ELR (cell line): ENCODE measurements at places on chromosomes 11 and 22.

DNA sequence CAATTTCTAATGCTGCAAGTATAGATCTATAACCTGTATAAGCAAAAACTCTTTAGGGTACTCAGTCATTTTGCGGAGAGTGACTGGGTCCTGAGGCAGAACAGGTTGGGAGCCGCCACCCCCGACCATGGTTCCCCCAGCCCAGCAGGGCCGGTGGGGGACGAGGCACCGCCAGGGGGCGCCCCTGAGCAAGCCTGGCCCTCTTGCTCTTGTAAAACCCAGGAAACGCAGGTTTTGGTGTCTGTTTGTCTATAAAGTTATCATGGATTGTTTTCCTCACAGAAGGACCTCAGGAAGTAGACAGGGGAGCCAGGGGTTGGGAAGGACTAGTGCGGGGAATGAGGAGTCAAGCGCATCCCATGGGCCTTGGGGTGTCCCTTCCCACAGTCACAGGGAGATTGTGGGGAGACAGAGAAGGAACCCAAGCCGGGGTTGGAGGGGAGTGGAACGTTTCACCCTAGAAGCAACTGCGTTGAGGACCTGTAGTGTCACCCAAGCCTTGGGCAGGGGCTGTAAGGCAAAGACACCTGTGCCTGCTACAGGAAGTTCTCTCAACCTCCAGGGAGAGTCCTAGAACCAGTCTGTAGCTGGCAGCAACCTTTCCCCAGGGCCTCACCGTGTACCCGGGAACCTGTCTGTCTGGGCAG lies 26.4 kb downstream of the KCTD17 start:
- DNase-seq = peak; percentile 61

DNA sequence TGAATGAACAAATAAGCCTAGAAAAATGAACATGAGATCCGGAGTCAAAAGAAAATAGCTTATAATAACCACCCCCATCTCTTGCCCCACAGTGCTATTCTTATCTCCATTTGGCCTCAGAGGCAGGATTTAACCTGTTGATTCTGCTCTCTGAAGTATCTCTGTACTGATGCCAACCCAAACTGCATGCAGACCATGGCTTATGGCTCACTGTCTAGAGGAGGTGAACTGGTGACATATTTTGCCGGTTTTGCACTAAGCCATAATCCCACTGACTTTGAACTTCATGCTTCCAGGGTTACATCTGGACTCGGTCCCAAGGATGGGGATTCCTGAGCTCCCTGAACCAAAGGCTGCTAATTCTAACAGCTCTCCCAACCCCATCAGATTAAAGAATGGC lies 397.1 kb downstream of the TENM4 start:
- no peak for DNase-seq

DNA sequence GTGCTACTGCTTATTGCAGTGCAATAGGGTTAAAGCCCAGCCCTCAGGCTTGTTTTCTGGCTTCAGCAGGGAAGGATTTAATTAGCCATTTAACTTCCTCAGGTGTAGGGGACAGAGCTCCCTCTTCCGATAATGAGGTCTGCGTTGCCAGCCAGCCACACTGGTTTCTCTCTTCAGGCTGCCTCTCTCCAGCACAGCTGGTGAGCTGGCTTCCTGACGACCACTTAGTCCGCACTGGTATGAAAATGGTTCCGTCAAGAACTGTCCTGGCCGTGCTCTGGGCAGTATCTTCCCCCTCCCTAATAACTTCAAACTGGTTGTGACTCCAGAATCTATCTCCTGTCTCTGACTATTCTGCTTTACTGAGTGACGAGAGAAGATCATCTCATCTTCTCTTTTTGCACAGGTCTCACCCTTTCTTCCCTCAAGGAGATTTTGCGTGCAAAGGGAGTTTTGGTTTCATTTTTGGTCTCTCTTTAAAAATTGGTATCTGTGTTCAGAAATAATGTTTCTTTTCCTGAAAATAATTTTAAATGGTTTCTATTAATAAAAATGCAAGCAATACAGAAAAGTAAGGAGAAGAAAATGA lies 49.2 kb downstream of the CNTN5 start:
- peak; percentile 66 for DNase-seq

GRCh38 chr22:17576470-17576869 lies 13.2 kb downstream of the SLC25A18 start:
- peak; percentile 97 for DNase-seq

DNA sequence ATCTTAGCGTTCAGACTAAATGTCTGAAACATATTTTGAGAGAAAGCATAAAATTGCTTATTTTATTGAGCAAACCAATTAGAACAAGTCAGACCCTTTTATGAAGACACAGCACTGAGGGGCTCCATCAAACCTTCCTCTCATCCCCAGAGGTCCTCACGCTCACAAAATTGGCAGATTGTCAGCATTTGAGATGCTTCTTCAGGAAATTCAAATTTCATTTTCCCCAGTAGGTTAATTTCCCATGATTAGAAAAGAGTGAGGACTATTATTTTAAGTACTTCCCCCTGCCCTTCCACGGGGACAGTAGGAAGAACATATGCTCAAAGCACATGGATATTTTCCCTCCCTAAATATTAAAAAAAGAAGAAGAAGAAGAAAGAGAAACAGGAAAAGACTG lies 851.8 kb downstream of the BRD1 start:
- DNase-seq = no peak

GRCh38 chr11:96576383-96576782 lies 186.6 kb downstream of the JRKL start:
- no peak for DNase-seq

GRCh38 chr22:40610329-40610850 lies 26.1 kb downstream of the MRTFA start:
- no peak for DNase-seq

DNA sequence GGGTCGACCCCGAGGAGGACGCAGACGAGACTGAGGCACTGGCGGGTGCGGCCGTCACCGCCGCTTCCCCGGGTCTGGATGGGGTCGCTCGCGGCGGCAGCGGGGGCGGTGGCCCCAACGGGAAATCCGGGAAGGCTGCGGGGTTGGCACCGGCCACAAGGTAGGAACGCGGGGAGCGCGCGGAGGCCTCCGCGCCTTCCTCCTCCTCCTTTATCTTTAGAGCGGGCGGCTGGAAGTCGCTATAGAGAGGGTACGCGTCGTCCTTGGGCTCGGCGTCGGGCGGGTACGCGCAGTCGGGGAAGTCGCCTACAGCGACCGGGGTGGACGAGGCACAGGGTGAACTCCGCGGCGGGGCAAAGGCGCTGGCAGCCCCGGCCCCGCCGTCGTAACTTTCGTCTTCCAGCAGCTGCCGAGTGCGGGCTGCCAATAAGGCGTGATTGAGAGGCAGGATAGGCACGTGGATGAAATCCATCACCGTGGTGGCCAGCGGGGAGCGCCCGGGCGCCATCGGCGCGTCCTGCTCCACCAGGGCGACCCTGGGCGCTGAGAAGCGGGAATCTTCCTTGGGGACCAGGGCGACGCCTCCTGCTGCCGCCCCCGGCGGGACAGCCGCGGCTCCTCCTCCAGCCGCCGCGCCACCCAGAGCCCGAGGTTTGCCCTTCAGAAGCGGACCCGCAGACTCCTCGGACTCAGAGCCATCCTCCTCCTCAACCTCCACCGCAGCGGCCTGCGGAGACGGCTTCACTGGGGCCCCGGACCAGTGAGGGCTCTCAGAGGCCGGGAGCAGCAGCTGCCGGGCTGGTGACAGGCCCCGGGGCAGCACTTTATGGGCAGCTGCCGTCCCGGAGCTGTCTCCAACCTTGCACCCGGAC lies 1.7 kb downstream of the PGR start:
- DNase-seq = no peak

GRCh38 chr11:129418039-129418438 lies 42.4 kb downstream of the BARX2 start:
- DNase-seq = no peak

DNA sequence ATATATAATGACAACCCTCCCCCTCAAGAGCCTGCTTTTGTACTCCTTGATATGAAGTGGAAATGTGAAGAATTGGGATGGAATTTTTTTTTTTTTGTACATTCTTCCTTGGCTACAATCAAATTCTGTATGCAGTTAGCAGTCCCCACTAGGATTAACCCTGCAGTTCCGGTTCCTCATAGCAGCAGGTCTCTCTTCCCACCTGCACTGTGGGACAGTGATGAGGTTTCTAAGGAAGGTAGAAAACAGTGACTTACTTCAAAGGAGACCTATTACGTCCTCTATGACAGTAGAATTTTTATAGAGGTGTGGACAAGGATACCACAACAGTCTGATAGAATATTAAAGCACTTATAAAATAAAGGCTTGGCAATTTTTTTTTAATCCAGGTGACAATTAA lies 46.3 kb upstream of the ALKBH3 start:
- DNase-seq = no peak

- no peak for DNase-seq
These were observed 68.2 kb upstream of the SESN3 start for GRCh38 chr11:95299078-95299679.

- DNase-seq = no peak
These were observed 25.8 kb upstream of the FXYD6 start for GRCh38 chr11:117902001-117902845.

DNA sequence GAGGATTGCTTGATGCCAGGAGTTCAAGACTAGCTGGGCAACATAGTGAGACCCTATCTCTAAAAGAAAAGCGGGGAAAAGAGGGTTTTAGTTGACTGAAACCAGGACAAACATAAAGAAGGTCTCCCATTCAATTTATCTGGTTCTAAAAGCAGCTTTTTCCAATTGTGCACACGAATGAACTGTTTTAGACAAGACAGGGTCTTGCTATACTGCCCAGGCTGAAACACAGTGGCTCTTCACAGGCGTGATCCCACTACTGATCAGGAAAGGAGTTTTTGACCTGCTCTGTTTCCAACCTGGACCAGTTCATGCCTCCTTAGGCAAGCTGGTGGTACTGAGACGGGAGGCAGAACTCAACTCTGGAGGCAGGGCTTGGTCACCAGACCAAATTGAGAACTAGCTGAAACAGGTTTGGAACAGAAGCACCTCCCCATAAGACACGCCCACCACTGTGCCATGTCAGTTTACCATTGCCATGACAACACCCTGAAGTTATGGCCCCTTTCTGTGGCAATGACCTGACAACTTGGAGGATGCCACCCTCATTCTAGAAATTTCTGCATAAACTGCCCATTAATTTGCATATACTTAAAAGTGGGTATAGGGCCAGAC lies 2.8 kb upstream of the NUCB2 start:
- no peak for DNase-seq

- DNase-seq = no peak
These were observed 6.3 kb upstream of the NDUFV1 start for GRCh38 chr11:67600324-67601029.

GRCh38 chr11:9901943-9902342 lies 238.1 kb downstream of the SWAP70 start:
- no peak for DNase-seq

DNA sequence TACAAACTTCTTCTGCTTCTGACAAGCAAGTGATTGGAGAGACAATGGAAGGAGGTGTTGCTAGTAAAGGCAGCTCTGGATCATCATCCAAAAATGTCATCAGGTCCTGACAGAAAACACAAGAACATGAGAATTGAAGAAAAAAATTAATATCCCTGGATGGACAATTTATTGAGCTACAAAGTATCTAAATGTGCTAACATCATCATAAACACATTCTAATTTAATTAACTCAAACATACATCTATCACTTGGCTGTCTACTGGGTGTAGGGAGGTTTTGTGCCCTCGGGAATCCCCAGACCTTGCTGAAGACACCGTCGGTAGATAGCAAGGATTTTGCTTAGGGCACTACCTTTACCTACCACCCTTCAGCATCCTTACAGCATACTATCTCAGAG lies 72.6 kb downstream of the ENTHD1 start:
- no peak for DNase-seq

DNA sequence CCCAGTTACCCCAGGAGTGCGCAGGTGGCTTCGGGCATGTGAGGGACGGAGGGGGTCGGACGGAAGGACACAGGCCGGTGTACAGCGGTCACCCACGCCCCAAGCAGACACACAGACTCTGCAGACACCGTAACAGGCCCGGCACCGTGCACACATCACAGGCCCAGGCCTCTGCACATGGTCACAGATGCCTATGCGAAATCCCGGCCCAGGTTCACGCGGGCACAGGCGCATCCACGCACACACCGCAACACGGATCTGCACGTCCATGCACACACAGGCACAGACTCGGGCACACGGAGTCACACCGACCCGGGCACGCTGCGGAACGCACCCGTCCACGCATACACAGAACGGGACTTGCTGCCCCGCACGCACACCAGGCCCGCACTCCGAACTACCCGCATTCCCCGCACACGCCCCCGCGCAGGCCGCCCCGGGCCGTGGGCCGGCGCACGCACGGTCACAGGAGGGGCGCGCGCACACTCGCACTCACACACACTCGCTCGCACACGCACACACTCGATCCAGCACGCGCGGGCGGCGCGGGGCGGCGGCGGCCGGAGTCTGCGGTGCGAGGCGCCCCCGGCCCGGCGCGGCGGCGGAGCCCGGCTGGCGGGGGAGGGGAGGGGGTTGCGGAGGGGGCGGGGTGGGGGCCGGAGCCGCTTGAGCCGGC lies at the start of gene MGAT3:
TSS of gene MGAT3 (plus strand) at position 491 of the 676 bp plus-strand sequence. CDS start 30,336 bp downstream, outside the sequence.
- no peak for DNase-seq

- no peak for DNase-seq
These were observed 2.1 kb upstream of the MTFP1 start for GRCh38 chr22:30423301-30423958.

- no peak for DNase-seq
These were observed 11.3 kb upstream of the ADORA2A start for GRCh38 chr22:24416095-24416494.

DNA sequence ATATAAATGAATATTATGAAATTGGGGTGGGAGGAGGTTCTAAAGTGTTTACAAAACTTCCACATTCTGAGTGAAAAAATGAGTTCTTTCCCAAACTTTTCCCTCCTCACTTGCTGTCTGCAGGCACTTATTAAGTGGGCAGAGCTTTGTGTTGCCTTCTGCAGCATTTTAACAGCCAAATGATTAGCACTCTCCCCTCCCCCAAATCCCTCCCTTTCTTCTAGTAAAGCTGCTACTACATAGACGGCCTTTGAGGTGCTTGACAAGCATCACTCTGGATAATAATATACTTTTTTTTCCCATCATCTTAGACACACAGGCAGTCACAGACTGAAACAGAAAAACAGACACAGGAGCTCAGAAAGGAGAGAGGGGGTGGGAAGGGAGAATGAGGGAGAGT lies 493.5 kb downstream of the DLG2 start:
- DNase-seq = no peak

DNA sequence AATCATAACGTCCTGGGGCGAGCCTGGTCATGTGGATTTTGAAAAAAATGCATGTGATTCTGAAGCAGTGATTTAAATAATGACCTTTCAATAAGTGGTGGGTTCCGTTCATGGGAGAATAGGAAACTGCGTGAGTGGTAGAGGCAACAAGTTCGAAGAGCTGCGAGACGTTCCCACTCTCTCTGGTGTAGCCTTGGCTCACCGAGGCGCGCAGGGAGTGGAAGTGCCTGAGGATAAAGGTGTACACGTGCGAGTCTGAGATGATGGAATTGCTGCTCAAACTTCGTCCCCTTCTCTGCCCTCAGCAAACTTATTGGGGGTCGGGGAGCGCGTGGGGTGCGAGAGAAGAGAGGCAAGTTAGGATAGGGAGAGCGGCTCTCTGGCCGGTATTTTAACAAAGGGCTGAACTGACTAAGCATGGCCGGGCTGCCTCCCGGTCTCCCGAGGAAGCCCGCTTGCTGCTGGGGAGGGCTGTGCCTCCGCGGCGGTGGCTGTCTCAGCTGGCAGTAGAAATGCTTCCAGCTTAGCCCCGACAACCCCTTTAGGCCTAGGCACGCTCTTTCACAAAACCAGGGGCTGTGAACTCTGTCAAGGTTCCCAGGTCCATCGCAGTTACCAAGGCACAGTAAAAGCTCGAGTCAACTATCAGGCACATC lies 875 bp upstream of the STT3A start:
- peak; percentile 54 for DNase-seq
